ENCODE measurements at places on chromosomes 5 and 9.

DNA sequence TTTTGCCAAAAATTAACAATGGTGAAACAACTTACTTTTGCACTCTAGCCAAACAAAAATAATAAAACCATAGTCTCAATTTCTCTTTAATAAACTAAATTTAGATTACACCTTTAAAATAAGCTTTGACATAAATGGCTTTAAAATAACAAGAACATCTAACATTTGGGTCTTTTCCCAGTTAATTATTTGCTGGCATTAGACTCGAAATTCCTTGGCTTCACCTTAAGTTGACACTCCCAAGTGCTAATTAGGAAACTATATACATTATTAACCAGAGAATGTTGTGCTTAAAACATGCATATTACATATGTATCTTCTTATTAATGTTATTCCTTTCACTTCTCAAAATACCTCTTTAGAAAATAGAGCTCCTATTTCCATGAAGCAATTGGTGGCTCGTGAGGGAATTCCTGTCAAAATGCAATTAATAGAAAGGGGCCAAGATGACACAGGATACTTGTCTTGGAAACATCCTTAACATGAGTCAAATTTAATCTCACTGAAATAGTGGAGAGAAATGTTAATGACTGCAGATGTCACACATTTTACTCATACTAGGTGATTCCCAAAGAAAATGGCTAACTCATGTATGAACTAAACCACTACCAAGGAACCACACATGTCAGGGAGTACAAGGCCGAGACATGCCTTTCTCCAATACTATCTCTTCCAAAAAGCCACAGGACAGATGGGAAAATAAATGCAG is 932.9 kb upstream of the DMAC1 start:
- no peak for DNase-seq

- peak; percentile 39 for DNase-seq
These were observed 71.9 kb downstream of the MVB12B start for GRCh38 chr9:126398403-126399058.

GRCh38 chr5:78738104-78738503 is 89.5 kb upstream of the LHFPL2 start:
- DNase-seq, result no peak

DNA sequence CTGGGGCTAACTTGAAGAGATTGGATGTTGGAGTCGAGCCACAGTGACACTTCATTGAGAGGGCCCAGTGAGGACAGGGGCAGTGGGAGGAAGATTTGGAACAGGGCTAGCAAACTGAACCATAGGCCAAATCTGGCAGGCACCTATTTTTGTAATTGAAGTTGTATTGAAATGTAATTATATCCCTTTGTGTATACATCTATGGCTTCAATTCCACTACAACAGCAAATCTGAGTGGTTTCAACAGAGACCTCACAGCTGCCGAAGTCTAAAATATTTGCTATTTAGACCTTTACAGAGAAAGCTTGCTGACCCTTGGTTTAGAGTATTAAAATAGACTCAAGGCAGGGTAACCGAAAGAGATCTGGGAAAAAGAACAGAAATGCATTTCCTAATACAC is 4.7 kb upstream of the TNFSF8 start:
- no peak for DNase-seq

DNA sequence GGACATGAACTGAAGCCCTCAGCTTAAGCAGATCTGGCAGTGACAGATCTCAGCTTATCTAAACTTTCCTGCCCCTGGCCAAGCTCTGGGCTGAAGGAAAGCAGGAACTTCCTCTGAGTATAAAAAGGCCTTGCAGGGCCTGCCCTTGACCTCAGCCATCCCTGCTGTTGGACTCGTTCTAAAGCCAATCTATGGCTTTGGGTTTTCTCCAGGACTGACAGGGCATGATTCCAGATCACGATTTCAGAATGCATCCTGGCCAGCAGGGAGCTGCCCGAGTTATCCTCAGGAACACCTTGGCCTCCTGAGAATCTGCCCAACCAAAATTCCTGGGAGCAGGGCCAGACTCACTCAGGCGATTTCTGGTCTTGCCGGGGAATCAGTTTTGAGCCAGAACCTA is 502.7 kb downstream of the TLE4 start:
- no peak for DNase-seq

- DNase-seq, result peak; percentile 44
These were observed 1.7 kb upstream of the ABL1 start for GRCh38 chr9:130833031-130833990.

DNA sequence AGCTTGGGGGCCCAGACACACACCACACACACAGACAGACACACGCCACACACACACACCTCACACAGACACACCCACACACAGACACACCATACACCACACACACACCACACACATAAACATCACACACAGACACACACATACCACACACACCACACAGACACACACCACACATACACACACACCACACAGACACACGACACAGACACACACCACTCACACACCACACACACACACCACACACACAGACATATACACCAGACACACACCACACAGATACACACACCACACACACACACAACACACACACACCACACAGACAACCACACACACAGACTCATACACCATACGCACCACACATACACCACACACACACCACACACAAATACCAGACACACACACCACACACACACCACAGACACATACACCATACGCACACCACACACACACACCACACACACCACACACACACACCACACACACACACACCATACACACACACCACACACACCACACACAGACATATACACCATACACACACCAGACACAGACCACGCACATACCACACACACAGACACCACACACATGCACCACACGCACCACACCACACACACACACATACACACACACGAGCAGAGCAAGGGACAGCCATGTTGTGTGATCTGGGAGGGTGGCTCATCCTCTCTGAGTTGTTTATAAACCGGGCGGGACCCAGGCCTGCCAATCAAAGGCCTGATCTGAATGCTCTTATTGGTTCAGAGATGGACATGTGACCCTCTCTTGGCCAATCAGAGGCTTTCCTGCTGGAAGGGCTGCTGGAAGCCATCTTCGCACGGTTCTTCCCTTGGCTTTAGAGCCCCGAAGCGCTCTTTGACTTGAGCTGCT is 148.3 kb downstream of the GAPVD1 start:
- peak; percentile 79 for DNase-seq

- no peak for DNase-seq
These were observed 974 bp downstream of the CCDC69 start for GRCh38 chr5:151222790-151223446.

DNA sequence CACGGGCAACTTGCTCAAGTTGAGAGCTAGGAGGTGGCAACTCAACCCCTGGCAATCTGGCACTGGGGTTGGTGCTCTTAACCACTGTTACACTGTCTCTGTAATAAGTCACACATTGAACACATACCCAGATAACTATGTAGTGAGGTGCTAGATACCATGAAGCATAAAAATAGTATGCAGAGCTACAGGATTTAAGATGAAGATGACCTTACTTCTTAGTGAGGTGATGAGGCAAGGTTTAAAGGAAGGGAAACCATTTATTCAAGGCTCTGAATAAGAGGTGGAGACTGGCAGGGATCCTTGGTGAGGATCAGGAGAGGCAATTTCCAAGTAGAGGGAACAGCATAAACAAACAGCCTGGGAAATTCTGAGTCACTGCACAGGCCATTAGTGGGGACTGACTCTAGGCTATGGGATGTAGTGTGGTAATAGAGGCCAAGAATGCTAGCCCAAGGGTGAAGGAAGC is 67.6 kb upstream of the NR3C1 start:
- DNase-seq, result no peak

- DNase-seq, result no peak
These were observed 13.7 kb upstream of the ITGA1 start for GRCh38 chr5:52774005-52774410.

- DNase-seq, result no peak
These were observed 160.6 kb upstream of the SHB start for GRCh38 chr9:38229504-38230155.

- DNase-seq, result no peak
These were observed 19.8 kb upstream of the TLE4 start for GRCh38 chr9:79551994-79552393.

DNA sequence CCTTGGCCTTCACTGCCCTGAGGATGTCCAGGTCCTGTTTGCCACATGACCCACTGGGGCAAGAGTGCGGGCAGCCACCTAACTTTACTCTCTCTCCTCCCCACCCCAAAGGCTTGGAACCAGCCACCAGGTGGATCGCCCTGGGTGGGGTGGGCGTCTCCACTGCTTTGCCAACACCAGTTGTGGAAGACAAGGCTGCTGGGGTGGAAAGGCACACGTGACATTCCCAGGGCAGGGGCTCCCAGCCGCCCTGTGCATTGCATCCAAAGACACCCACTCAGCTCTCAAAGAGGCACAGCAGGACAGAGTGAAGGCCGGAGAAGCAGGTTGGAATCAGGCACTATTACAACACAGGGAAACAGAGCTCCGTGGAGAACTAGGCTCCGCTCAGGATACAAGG is 162.2 kb downstream of the OLFM1 start:
- no peak for DNase-seq

GRCh38 chr9:137657606-137658005 is 38.8 kb downstream of the EHMT1 start:
- no peak for DNase-seq

DNA sequence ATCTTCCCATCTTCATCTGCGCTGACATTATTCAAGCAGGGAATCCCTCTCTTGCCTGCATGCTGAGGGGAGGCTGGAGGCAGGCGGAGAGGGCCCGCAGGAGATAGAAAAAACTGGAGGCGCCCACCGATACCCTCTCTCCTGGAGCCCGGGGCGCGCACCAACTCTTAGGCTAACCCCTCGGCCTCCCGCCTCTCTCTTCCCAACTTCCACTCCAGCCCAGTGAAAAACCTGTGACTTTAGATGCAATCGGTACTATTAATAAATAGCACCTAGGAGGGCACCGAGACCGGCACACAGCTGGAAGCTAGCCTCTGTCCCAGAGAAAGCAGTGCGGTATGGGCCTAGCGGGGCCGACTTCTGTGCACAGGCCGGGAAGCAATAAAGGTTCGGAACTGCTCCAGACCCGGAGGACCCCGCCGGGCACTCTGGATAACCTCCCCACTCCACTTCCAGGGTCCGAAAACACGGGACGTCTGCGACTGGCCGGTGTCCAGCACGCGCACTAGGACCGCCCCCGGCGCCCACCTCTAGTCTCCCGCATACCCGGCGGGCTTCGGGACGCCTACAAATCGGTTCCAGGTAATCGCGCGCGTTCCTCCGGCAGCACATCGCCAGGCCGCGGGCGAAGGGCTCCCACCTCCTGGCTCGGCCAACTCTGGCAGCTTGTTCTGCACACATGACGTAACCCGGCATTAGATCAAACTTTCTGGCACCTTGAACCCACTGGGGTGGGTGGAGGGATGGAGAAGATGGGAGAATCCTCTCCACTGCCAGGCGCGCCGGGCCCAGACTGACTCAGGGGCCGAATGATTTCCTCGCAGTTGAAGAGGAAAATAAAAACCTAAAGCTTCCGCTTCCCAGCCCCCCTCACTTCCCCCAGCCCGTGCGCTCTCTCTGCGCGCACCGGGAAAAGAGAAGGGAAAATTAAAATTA is 1.4 kb downstream of the EFNA5 start:
- DNase-seq, result peak; percentile 48

GRCh38 chr5:167271081-167271480 is 1020.4 kb upstream of the WWC1 start:
- no peak for DNase-seq

DNA sequence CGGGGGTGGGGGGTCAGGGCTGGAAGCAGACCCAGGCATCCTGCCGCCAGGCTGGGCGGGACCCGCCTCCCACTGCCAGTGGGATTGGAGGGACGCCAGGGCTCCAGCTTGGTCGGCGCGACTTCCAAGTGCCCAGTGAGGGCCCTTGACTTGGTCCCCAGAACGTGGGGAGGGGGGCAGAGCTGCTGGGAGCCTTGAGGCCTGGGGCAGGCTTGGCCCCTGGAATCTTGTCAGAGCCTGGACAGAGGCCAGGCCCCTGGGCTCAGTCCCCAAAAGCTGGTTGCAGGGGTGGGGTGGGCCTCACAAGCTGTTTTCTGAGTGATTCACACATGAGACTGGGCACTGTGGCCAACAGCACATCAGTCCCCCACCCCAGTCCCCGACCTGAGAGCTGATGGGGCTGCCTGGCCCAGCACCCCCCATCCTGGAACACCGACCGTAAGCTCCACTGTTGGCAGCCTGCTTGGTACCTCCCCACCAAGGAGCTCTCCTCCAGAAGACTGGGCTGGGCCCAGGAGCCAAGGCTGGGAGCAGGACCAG is 526 bp downstream of the CLIC3 start:
- no peak for DNase-seq

DNA sequence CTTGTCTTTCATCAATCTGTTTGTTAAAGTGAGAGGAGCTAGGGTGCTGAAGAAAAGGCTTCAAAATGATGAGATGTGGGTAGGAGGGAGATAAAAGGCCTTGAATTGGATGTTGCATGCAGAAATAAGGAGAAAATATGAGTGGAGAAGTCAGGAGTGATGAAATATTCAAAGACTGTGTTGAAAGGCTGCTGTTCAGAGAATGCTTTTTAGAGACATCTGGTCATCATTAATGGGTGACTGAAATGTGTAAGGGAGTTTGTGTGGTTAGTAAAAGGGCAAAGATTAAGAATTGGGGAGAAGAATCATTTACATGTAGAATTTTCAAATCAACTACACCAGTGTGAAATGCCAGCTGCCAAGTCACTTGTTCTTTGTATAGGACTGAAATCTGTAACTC is 383.9 kb downstream of the MAT2B start:
- no peak for DNase-seq

DNA sequence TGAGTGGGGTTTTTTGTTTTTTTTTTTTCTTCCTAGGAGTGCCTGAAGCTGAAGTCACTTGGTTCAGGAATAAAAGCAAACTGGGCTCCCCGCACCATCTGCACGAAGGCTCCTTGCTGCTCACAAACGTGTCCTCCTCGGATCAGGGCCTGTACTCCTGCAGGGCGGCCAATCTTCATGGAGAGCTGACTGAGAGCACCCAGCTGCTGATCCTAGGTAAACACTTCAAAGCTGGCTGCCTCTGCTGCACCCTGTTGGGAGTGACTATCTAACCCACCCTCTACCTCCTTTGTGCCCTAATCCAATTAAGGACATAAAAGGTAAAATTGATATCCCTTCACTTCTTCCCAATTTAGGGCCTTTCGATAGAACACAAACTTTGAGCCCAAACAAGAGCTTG is 206.8 kb downstream of the SAXO1 start:
- DNase-seq, result no peak

DNA sequence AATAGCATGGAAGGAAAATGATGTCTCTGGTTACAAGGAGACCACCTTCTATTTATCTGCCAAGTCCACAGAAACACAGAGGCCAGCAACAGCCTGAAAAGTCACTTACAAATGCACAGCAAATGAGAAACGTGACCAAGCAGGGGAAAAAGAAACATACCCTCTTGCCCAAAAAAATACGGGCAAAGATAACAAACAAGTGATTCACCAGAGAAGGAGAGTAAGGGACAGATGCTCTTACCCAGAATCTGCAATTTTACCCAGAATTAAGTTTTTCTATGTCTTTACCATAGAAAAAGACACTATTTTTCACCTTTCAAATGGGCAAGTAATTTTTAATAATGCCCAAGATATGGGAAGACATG is 28.1 kb downstream of the CAMSAP1 start:
- DNase-seq, result no peak

- no peak for DNase-seq
These were observed 151.7 kb downstream of the TTC39B start for GRCh38 chr9:15155323-15155722.

All from SK-N-DZ (cell line).